ENCODE measurements at places on chromosomes 6 and 20.

DNA sequence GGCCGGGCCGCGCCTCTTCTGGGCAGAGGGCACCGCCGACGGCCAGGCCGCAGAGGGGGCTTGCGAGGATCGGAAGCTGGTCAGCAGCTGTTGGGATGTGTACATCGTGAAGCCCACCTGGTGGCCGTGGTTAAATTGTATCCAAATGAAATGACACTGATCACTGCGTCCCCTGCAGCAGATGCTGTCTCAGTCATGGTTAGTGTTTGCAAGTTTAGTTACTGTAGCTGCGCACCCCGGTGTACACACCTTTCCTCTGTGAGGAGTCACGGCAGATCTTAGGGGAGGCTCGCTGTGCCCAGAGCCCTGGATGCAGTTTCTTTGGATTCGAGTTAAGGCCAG is 653 bp downstream of the NAA20 start:
- DNase-seq, result no peak

- no peak for DNase-seq
Observed at GRCh38 chr20:44737116-44737515, 8.5 kb upstream of the KCNK15 start.

GRCh38 chr6:101417900-101418299 is 24.4 kb downstream of the GRIK2 start:
- no peak for DNase-seq

DNA sequence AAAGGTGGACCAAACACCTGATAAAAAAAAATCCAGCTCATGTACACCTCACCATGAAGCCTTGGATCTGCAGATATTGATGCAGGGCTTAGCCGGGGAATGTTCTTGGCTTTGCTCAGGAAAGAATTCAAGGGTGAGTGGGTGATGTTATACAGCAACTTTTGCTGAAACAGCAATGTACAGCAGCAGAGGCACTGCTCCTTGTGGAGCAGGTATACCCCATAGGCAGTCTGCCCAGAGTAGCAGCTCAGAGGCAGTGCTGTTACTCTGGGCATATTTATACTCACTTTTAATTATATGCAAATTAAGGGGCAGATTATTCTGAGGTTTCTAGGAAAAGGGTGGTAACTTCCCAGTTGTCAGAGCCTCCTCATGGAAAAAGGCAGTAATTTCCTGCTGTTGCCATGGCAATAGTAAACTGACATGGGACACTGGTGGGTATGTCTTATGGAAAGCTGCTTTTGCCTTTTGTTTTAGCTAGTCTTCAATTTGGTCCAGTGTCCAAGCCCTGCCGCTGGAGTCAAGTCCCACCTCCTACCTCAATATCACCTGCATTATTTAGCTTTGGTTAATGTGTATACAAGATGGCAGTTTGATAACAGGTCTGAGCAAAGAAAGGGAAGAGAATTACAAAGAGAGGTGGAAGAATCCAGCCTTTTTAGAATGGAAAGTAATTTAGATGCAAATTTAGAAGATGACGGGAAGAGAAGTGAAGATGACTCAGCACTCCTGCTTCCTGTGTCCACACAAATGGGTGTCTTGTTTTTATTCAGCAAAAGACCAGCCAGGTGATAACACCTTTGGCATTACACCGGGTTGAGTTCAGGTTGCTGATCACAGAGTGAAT is 110.1 kb upstream of the JAG1 start:
- DNase-seq, result peak; percentile 57

DNA sequence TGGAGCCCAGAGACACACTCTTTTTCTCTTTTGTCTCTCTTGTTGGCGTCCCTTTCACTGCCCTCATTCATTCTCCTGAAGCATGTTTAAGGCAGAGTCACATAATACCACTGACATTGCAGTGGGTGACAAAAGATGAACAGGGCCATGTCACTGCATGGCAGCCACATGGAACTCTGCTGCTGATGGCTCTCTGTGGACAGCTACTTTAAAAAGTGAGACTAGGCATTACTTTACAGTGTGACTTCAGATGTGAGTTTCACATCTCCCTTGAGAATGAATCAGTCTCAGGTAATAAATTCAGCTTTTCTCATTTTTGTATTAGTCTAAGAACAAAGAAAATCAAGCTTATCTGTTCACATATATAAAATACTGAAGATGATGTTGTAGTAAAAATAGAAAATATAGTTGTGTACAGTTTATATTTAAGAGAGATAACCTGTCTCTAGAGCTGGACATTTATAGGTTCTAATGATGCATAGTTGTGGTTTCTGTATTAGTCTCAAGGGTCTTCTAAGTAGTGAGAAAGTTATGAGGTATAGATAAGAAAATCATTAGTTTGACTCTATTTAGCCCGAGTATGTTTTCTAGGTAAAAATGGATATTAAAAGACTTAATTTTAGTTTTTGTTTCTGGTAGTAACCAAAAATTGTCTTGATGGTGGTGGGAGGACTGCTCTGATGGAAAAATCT is 6.1 kb downstream of the MRS2 start:
- no peak for DNase-seq

- no peak for DNase-seq
Observed at GRCh38 chr20:47701612-47702011, 83.7 kb downstream of the SULF2 start.

- no peak for DNase-seq
Observed at GRCh38 chr6:75446241-75446880, 47.2 kb downstream of the FILIP1 start.

DNA sequence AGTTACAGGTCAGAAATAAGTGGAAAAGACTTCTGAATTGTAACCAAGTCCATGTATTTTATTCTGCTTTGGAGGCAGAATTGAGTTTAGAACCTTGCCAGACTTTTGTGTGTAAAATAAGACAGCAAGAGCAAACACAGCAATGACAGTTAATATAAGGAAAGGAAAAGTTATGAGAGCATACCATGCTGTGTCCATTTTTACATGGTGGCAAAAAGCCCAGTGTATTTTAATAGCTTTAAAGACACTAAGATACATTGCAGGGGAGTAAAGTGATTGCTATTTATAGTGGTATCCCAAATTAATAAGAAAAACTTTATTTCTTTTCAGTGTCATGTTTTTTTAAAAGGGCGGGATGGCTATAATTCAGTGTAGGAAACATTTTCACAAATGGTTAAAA is 45.2 kb downstream of the CDC5L start:
- DNase-seq, result no peak

DNA sequence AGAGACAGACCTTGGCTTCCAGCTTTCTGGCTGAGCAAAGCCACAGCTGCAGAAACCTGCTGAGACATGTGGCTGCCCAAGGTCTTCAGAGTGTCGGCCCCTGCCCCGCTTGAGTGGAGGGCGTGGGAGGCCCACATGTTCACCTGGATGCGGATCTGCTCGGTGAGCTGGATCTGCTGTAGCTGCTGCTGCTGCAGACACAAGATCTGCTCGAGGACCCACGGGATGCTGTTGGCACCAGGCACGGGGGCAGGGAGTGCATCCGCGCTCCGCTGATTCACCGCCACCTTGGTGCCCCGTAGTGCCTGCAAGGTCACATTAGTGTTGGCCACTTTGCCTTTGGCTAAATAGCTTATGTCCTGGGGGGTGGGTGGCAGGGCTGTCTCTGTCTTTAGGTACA is 10.7 kb downstream of the SALL4 start:
- DNase-seq, result no peak

- DNase-seq, result no peak
Observed at GRCh38 chr6:132751306-132751705, 6.4 kb downstream of the VNN2 start.

GRCh38 chr20:11777387-11778205 is 140.1 kb upstream of the BTBD3 start:
- DNase-seq, result peak; percentile 7

DNA sequence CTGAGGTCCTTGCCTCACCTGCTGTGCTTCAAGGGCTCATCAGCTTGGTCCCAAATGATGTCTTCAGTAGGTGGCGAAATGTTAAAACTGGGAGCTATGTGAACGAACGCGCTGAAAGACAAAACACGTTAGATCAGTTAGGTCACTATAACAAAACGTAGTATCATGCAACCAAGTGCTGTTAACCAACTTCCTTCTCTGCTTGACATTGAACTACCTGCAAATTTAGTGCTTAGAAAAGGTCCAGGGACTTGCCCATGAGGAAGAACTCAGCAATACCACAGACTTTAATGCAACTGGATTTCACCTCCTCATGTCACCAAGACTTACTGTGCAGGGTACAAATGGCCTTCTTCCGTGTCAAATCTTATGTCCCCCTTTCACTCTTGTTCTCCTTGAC is 24.8 kb downstream of the BACH2 start:
- DNase-seq, result no peak

DNA sequence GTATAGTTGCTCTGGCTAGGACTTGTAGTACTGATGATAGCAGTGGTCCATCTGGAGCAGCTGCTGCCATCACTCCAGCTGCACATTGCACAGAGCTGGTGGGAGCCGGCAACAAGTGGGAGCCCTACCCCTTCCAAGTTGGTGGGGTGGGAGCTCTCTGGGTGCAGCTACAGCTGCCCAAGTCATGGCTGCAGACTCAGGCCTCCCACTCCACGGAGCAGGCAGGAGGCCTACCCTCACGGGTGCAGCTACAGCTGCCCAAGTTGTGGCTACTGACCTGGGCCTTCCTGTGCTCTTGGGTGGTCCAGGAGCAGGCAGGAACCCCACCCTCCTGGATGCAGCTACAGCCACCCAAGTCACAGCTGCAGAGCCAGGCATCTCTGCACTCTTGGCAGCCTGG is 32.1 kb upstream of the ASIP start:
- DNase-seq, result no peak

DNA sequence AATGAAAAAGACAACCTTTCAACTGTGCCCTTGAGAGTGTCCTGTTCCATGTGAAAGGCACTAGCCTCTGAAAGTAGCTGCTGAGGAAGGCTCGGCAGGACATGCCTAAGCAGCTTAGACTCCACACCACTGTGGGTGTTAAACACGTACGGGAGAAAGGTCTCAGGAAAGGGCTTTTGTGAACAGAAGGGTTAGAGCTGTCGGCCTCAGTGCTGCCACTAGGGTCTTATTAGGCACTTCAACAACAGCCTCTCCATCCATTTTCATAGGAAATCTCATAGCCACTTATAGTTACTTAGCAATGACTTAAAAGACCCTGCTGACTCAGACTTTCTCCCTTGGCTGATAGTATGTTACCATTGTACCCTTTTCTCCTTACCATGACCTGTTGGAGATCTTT is 662.8 kb downstream of the TBC1D32 start:
- no peak for DNase-seq

DNA sequence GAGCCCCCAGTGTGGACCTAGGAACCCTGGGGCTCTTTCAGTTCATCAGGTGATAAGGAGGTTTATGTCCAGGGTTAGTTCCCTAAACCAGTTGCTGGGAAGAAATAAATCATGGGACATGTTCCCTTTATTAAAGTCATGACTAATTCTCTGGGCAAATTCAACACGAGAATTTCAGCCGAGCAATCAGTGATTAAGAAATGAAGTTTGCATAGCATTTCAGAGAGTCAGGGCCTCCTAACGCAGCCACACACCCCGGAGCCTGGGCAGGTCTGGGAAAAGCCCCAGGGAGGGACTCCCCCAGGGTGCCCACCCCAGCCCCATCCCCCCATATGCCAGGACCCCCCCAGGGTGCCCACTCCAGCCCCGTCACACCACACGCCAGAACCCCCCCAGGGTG is 20.1 kb downstream of the SLCO4A1 start:
- DNase-seq, result no peak

DNA sequence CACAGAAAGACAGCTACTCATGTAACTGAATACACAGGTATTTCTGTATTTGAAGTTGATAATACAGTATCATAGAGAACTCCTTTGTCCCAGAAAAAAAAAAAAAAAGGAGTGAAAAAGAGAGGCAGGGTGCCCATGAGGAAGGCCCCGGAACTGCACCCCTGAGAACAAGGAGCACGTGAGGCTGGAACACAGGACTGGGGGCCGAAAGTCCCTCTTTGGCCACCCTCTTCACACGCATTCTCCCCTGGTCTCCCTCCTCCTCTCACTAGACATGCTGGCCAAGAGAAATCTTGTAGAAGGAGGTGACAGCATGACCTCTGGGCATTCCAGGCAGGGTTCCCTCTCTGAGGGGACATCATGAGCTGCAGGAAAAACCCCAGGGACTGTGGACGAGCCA is 62.7 kb upstream of the TRAF3IP2 start:
- no peak for DNase-seq

- DNase-seq, result no peak
Observed at GRCh38 chr6:53240761-53241160, 92.1 kb upstream of the GCM1 start.

DNA sequence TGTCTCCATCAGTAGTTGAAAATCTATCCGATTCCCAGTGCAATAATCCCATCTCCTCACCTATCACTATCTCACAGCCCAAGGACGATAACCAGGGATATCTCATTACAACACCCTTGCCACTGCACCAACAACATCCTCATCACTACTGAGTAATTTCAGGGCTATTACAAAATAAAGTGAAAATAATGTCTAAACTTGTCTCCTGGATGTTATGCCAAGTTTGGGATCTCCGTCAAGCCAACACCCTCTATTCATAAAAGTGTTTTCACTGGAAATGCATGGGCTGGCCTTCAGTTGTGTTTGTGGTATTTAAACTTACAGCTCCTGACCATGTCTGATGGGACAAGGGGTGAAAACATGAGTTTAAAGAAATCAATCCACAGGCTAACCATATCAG is 42.0 kb upstream of the STMND1 start:
- no peak for DNase-seq

GRCh38 chr6:125904871-125905270 is 51.7 kb upstream of the HINT3 start:
- no peak for DNase-seq

- DNase-seq, result no peak
Observed at GRCh38 chr6:10676403-10676802, 18.0 kb downstream of the C6orf52 start.

- no peak for DNase-seq
Observed at GRCh38 chr6:149482545-149483333, 2.1 kb downstream of the ZC3H12D start.

GRCh38 chr6:158815379-158815724 is 3.8 kb downstream of the EZR start:
- DNase-seq, result no peak

- peak; percentile 69 for DNase-seq
Observed at GRCh38 chr6:47440719-47441118, 36.9 kb upstream of the CD2AP start.

DNA sequence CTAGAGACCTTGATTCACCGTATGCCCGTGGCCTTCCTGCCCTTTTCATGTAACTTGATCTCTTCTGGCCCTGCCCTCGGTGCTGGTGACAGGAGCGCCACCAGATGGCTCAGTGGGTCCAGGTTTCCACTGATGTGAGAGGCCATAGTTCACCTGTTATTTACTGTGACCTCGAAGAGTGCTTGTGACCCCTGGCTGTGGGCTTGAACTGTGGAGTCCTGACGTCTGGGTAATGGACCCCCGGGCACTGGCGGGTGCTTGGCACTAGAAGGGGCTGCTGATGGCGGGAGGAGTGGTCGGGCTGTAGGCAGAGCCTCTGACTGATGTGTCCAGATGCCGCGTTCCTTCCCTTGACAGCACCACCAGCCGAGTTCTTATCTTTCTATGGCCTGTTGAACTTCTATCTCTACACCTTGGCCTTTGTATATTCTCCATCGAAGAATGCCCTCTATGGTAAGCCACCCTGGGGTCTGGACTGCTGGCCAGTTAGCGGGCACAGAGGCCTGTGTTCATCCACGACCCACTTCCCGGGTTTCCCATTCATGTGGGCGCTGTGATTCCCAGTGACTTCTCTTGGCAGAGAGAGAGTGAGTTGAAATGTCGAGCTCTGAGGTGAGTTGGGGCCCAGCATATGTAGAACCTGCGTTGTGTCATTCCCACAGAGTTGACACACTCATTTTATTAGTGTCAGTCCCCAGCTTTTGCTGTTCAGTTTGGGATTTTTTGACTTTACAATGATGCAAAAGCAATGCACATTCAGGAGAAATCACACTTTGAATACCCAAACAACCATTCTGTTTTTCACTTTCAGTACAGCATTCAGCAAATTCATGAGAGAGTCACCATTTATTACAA is 14.9 kb downstream of the DYNLT1 start:
- DNase-seq, result peak; percentile 38

- DNase-seq, result no peak
Observed at GRCh38 chr6:136576821-136577220, 26.6 kb upstream of the MAP7 start.
